ENCODE measurements at places on chromosomes 16 and 17.

- DNase-seq = no peak
Measured at GRCh38 chr17:79515646-79516571, 94.9 kb downstream of the RBFOX3 start.

DNA sequence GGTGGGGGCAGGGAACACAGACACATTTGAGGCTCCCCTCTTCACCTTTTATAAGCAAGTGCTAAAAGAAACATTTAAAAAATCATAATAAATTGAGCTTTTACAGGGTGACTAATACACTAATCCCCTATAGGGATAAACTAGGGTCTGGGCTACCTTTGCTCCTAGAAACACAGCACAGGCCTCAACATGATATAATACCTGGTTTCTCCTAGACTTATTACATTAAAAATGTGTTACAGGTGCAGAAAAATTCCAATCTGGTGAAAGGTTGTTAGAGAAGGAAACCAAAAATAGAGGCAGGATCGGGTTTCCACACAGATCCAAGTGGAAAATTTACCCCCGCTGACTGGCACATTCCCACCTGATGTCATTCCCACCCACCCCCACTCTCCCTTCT, 124.7 kb upstream of the NOG start:
- no peak for DNase-seq

GRCh38 chr17:13106171-13106570, 88.3 kb upstream of the ELAC2 start:
- DNase-seq = peak; percentile 46

GRCh38 chr16:74903120-74903519, 81.8 kb downstream of the WDR59 start:
- no peak for DNase-seq

- no peak for DNase-seq
Measured at GRCh38 chr16:79809376-79809775, 208.8 kb upstream of the MAF start.

- no peak for DNase-seq
Measured at GRCh38 chr16:59411961-59412841, 678.1 kb upstream of the GOT2 start.

DNA sequence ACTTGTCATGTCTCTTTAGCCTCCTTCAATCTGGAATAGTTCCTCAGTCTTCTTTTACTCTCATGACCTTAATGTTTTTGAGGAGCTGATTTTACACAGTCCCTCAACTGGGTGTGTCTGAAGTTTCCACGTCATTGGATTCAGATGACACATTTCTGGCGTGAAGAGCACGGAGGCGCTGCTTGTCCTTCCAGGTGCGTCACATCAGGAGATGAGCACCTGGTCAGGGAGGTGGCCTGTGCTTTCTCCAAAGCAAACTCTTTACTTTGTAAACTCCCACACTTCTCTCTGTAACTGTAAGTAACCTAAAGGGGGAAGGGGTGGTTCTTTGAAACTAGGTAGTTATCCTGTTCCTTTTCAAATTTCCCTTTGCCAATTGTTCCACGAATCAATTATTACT, 52.5 kb upstream of the MNT start:
- no peak for DNase-seq

DNA sequence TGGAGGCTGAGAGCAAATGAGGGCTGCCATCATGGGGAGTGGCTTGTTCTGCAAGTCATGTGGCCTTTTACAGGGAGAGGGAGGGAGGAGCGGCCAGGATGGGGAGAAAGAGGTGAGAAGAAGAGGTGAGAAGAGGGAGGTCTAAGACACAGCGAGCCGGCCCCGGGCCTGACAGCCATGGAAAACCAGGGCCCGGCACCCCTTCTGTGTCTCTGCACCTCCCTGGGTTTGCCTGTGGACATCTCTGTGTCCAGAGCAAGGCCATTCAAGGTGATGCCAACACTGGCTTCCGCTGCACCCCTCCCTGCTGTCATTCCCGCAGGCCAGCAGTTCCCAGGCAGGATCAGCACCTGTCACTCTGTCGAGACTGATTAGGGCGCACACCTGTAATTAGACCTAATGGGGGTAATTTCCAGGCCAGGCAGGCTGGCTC, 75.6 kb downstream of the MGAT5B start:
- DNase-seq = no peak

GRCh38 chr16:3122926-3123570, 10.7 kb downstream of the ZNF205 start:
- no peak for DNase-seq

DNA sequence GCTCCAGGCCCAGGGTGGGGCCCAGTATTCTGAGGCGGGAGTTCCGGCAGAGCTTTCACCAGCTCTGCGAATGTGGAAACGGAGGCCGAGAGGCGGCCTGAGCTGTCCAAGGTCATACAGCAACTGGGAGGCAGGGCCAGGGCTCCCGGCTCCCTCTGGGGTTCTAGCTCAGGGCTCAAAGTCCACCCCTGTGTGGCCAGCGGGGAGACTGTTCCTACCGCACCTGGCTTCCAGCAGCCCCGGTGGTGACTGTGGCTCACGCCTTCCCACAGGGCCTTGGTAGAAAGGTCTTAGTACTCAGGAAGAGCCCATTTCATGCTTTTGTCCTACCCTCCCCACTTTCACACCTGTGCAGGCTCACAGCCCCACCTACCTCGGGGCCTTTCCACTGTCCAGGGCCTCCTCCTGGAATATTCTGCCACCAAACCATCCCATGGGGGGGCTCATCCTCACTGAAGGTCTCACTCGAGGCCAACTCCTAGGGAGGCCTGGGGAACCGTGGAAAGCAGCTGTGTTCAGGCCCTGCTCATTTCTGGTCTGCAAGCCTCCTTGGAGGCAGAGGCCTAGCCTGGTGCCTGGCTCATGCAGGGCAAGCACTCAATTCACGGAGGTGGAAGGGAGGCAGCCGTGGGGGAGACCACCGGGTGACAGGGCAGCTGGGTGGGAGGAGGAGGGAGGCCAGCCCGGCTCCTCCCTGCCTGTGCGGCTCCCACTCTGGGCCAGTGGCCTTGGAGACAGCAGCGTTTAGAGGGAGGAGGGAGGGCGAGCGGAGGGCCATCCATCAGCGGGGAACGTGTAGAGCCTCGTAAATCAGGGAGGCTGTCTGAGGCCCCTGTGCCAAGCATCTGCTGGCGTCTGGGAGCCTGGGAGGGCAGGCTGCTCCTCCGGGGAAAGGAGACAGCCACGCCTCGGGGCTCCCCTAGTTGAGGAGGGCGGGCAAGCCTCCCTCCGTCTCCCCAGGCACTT, 12.7 kb upstream of the DOC2B start:
- DNase-seq = no peak

- no peak for DNase-seq
Measured at GRCh38 chr16:56261656-56262055, 70.4 kb downstream of the GNAO1 start.

DNA sequence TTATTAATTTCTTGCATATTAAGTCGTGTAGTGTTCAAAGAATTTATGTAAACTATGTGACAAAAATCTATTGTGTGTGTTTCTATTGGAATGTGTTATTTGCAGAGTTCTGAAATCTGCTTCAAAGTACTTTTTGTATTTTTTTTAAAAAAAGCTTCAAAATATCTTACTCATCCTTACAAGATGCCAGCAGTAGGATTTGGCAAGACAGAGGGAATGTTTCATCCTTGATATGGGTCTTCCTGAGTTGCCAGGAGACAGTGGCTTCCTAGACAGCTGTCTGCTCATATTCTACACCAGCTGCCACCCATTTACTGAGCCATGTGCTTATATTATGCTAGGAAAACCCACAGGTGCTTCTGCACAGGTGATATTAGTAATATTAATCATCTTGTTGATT, 36.4 kb downstream of the EFCAB5 start:
- no peak for DNase-seq

DNA sequence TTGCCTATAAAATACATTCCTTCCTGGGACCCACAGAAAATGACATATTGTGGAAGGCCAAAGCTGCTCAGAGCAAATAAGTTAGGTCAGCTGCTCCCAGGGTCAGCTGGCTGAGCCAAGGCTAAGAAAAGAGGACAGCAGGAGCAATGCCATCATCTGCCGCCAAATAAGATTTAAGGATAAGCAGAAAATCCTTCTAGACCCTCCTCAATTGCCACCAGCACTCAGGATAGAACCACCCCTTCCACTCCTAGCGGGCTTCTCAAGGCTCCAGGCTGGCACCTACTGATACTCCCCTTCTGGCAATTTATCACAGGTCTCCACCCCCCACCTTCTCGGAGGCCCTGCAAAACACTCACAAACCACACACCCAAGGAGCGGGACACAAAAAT, 22.9 kb downstream of the MBTPS1 start:
- no peak for DNase-seq

GRCh38 chr16:8168016-8168415, 422.3 kb downstream of the TMEM114 start:
- no peak for DNase-seq

- DNase-seq = no peak
Measured at GRCh38 chr16:5621826-5622225, 524.2 kb upstream of the EEF2KMT start.

GRCh38 chr16:31537362-31538242, 9.9 kb downstream of the AHSP start:
- DNase-seq = peak; percentile 3
